ENCODE measurements at places on chromosomes 6 and 20.
A peak's percentile ranks its signal among the peaks of the same experiment; 100 is the strongest.

GRCh38 chr20:64133951-64134407, 26.6 kb upstream of the NPBWR2 start:
- peak; percentile 22 for DNase-seq

- DNase-seq = no peak
Measured at GRCh38 chr6:144488590-144488989, 203.5 kb downstream of the UTRN start.

- DNase-seq = peak; percentile 97
Measured at GRCh38 chr6:149060985-149061760, 256.3 kb upstream of the TAB2 start.

DNA sequence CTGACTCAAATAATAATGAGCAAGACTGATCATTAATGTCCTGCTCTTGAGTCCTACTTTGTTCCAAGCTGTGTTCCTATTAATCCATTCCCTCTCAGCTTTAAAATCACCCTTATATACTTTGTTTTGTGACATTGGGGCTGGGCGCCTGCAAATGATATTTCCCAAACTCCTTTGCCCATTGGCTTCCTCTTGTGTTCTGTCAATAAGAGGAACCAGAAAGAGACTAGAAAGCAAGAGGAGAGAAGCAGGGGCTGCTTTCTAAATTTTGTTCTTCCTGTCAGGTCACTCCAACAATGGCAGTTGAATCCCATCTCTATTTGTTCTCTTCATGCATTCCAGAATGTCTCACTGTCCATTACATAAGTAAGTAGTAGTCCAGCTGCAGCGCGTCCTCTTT, 21.6 kb upstream of the TRIM27 start:
- no peak for DNase-seq

- DNase-seq = no peak
Measured at GRCh38 chr6:46918806-46919205, 2.9 kb downstream of the ADGRF5 start.

DNA sequence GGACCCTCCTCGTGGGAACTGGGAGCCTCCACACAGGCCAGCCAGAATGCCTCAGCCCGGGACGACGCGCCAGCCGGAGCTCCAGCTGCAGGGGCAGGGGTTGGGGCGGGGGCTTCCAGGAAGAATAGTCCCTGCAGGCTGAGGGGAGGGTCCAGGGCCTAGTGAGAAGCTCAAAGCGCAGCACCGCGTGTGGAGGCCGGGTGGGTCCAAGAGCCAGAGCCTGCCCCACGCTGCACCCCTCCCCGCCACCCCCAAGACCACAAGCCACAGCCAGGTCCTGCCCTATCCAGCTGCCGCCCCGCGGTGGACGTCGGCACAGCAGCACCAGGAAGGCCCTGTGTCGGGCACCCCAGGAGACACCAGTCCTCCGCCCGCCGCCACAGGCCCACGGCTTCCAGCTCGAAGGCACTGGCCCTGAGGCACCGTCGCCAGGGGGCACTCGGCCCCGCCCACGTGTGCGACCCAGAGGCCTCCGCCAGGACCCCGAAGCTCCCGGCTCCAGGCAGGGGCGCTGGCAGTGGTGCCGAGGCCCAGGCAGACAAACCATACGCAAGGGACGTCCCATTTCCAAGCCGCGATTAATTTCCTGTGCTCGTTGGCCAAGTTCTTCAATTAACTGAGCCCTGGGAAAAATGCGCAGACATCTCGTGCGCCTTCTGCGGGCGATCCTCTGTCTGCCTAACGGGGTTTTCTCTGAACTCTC, 19.5 kb downstream of the KCNQ2 start:
- DNase-seq = no peak

- no peak for DNase-seq
Measured at GRCh38 chr6:6564154-6564553, 24.4 kb upstream of the LY86 start.

- no peak for DNase-seq
Measured at GRCh38 chr6:21648475-21649050, 55.0 kb downstream of the SOX4 start.

DNA sequence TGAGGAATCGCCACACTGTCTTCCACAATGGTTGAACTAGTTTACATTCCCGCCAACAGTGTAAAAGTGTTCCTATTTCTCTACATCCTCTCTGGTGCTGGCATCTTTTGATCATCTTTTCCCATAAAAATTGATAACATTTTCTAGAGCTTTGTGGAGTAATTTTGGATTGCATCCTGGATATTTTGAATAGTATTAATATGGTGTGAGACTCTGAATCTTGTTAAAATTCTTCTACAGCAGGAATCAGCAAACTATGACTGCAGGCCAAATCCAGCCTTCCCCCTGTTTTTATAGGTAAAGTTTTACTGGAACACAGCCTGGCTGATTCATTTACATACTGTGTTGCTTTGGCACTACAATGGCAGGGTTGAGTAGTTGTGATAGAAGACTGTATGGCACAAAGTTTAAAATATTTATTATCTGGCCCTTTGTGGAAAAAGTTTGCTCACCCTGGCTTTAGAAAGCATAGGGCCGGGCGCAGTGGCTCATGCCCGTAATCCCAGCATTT, 15.0 kb upstream of the RNF8 start:
- no peak for DNase-seq

DNA sequence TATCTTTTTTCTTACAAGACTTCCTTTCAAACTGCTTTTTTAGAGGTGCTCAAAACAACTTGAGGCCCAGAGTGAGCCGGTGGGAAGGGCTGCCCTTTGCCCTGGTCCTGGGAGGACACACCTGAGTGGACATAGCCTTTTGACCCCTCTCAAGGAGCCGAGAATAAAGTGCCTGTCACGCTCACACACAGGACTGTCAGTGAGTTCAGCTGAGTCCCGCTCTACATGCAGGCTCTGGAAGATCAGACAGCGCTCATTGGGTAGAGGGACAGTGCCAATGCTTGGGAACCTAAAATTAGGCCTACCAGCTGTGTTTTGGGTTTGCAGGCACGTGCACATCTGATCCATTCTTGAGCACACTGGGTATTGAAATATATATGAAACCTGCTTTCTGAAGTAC, 387.8 kb downstream of the CD83 start:
- DNase-seq = no peak

- peak; percentile 37 for DNase-seq
Measured at GRCh38 chr20:39874049-39874893, 814.8 kb downstream of the MAFB start.

DNA sequence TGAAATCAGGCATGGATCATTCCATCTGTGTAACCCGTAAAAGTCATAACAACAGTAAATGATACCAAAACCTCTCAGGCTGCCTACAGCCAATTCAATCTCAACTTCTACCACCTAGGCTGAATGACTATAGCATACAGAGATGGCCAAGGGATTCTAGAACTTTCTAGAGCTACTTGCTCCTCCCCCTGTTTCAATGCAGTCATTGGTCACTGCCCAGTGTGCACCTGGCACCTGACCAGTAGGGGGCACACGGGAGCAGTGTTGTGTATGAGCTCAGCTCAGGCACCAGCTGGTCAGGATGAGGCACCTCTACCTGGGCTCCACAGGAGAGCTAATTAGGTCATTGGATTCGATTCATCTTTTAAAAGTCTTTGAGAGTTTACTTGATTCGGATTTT, 86.2 kb downstream of the PLEKHG1 start:
- peak; percentile 21 for DNase-seq

DNA sequence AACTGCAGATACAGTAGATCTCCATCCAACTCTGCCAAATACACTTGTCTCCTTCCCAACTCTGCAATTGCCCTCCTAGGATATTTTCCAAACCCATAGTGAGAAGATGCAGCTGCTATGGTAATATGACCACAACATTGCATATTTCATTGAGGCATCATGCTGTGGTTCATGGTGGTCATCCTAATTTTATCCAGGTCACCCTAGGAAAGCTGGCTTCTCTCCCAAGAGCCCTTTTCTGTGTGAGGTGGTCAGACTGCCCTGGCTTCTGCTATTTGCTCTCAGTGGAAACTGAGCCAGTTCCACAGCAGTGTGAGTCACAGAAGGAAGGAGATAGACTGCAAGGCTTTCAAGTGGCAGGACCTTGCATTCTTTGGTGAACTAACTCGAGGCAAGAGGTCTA, 5.5 kb downstream of the OGFRL1 start:
- DNase-seq = no peak

- no peak for DNase-seq
Measured at GRCh38 chr20:37538003-37538402, 10.3 kb upstream of the BLCAP start.

GRCh38 chr6:114085211-114085610, 114.3 kb upstream of the HDAC2 start:
- no peak for DNase-seq

- no peak for DNase-seq
Measured at GRCh38 chr6:145783796-145784195, 30.8 kb downstream of the FBXO30 start.

DNA sequence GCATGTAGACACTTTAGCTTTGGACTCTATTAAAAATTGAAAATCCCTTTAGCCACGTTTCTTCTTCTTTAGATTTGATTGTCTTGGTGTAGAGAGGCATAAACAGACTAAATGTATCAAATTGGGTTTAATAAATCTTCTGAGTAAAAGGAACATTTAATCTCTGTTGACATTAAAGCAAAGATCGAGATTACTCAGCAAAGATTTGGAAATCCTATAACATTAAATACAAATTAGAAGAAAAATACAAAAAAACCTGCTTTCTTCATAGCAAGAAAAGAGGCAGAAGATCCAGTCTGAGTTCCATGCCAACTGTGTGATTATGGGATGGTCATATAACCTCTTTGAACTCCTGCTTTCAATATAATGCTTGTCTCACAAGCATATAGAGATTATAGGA, 172.3 kb downstream of the GJA1 start:
- DNase-seq = no peak

DNA sequence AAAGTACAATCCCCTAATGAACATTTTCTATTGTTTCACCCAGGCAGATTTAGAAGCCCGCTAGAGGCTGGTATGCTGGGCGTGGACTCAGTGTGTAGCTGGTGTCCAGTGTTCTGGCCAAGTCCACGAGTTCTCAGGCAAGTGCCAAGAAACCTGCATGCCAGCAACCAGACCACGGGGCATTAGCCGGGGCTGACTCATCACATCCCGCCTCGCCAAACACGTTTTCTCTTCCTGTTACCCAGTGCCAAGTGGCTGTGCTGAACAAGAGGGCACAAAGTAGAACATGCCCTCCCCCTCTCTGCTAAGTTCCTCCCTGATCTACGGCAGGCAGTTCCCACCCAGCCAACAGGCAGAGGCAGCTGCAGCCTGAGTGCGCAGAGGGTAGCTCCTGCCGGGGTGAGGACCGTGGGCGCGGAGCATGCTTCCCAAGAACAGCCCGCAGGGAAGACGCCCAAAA, 29.6 kb downstream of the RAMACL start:
- peak; percentile 90 for DNase-seq

DNA sequence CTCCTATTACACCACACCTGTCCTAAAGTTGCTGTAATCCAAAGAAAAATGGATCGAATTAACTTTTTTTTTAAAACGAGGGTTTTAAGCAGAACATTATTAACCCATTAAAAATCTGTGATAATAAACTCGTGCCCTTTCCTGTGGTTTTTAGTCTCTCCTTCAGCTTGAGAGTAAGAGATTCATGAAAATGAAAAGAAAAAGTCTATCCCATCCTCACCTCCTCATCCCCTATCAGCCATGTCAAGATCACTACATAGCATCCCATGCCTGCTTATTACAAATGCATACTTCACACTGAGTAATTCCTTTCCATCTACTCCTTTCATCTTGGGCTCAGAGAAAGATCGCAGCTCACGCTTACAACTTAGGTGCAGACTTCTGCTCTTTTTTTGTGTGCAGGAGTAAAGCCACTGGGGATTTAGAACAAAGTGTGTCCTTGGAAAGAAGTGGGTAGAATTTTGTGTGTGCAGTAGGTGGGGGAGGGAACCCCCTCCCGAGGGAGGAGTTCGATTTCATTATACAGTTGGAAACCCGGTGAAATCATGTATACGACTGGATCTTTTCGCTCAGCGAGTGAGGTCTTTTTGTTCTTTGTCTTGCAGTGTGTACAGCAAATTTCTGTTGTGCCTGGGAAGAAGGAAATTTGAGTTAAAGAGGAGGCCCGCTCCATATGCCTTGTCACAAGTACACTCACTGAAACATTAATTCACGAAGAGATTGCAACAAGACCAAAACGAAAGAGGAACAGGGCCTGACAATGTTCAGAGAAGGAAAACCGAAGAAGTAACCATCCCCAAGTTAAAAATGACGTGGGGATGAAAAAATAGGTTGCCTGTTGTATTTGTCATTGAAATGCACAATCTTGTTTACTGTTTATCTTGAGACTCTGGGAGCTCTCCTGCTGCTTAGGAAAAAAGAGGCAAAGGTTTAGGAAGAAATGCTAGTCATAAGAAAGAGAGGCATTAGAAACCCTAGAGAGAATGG, 146.5 kb upstream of the ZNF217 start:
- DNase-seq = no peak

GRCh38 chr6:102902471-102902870, 1509.0 kb downstream of the GRIK2 start:
- no peak for DNase-seq

DNA sequence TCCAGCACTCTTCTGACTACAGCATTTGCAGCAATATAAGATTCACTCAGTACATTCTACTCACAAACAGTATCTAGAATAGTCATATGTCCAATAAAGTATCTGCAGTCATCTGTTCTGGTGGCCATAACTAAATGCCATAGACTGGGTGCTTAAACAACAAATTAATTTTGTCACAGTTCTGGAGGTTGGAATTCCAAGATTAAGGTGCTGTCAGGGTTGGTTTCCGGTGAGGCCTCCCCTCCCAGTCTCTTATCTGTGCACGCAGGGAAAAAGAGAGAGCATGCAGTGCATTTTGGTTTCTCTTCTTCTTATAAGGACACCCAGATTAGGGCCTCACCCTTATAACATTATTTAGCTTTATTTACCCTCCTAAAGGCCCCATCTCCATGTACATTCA, 21.3 kb upstream of the NUS1 start:
- DNase-seq = no peak

- DNase-seq = no peak
Measured at GRCh38 chr6:40340957-40341356, 246.2 kb downstream of the LRFN2 start.

DNA sequence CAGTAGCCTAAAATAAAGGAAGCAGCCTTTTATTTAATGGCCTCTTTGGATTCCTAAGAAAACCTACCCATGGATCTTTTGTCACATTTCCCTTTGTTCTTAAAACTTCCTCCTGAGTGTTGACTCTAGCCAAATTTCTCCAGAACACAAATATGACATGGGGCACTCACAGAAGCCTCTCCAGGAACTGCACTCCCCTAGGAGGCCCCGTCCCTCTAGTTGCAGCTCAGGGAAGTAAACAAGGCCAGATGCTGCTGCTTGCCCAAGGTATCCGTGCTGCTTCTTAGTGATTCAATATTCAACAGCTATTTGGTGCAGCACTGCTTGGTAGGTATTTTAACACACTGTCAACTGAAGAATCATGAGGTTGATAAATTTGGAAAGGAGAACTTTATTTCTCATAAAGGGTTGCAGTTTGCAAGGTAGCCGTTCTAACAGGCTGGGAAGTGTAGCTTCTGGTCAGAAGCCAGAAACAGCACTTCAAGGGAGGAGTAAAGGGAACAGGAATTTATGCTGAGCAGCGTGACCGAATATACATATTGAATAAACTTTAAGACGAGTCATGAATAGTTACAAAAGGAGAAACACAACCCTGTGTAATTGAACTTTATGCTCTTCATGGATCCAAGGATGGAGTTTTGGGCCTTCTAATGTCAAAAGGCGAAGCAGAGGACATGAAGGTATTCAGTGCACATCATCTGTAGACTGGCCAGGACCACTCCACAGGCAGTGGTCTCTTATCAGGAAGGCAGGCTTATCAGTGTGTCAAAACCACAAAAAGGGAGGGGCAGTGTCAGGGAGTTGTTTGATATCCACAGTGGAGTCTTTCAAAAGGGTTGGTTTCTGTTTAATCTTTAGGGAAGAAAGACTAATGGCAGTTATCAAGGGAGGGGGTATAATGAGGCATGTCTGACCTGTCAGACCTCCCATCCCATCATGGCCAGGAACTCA, 63.3 kb downstream of the CD24 start:
- DNase-seq = no peak

- no peak for DNase-seq
Measured at GRCh38 chr6:133159255-133159795, 81.8 kb upstream of the EYA4 start.

Measured in NCI-H1105 treated with DMSO at 0.1 percent for 48 hours (cell line).